ENCODE measurements at places on chromosomes 12 and 14.

DNA sequence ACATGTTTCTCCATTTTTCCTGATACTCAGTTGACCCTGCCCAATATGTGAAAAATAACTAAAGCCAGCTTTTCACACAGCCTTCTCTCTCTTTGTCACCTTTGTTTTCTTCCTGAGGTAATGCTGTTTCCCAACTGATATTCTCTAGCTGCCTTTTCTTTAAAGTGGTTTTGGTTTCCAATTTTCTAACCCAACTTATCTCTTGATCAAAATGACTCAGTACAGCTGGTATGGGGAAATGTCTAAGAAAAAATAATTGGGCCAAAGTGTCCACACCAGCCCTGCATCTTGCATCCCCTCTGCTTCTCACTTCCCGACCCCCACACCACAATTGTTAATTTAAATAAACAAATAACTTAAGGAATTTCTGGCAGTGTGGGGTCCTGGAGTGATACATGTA lies 193.8 kb downstream of the SYT1 start:
- DNase-seq, result no peak

- no peak for DNase-seq
These were observed 55.8 kb upstream of the METAP2 start for GRCh38 chr12:95418142-95418541.

- DNase-seq, result no peak
These were observed 216.2 kb downstream of the ZFP36L1 start for GRCh38 chr14:68576496-68577244.

GRCh38 chr12:117111386-117111785 lies 12.2 kb upstream of the TESC start:
- DNase-seq, result no peak

- DNase-seq, result no peak
These were observed 76.1 kb upstream of the RFX4 start for GRCh38 chr12:106506691-106507090.

GRCh38 chr14:23301288-23301968 lies 1.2 kb downstream of the PPP1R3E start:
- DNase-seq, result peak; percentile 93

Data from activated CD8-positive, alpha-beta memory T cell treated with anti-CD3 and anti-CD28 coated beads for 48 hours (primary cell).